ENCODE measurements at places on chromosomes 16 and 17.

DNA sequence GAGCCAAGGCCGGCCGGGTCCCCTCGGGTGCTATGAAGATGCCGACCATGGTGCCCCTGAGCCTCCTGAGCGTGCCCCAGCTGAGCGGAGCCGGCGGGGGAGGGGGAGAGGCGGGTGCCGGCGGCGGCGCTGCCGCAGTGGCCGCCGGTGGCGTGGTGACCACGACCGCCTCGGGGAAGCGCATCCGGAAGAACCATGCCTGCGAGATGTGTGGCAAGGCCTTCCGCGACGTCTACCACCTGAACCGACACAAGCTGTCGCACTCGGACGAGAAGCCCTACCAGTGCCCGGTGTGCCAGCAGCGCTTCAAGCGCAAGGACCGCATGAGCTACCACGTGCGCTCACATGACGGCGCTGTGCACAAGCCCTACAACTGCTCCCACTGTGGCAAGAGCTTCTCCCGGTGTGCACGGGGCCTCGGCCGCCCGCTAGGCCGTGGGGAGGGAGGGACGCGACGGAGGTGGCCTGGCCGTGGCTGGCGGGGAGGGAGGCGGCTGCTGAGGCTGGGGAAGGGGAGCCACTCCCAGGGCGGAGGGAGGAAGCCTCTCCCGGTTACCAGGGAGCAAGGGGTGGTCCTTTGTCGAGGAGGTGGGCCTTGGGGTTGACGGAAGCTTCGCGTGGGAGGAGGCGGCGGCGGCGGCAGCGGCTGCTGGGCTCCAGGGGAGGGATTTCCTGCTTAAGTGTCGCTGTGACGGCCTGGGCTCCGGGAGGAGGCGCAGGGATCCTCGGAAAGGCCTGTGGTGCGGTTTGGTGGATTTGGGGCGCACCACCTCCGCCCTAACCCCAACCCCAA lies 1.3 kb downstream of the MAZ start:
- DNase-seq: peak; percentile 78

GRCh38 chr17:42845556-42845917 lies 1.2 kb downstream of the AOC2 start:
- DNase-seq: no peak

DNA sequence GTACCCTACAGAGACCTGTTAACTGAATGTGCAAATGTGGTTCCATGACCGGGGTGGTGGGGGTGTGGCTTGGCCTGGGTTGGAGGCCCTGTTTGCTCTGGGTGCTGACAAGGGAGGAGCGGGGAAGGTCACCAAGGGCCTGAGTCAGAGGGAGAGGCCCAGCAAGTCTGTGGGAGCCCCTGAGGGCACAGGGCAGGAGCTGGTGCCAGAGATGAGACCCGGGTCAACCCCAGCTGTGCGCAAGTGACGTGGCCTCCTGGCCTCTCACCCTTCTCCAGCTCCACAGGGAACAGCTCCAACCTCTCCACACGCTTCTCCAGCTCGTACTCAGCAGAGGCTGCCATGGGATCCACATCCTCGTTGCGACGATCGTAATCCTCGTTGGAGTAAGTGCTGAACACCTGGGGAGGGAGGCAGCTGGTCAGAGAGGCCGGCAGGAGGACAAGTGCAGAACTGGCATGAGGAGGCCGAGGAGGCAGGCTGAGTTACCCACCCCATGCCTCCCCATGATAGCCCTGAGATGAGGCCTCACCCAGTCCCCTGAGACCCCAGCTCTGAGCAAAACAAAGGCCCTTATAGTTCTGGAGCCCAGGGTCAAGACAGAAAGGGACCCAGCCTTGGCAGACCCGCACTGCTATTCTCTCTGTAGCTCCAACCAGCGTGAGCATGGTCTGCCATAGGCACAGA lies 5.5 kb downstream of the PPP1R9B start:
- no peak for DNase-seq

- no peak for DNase-seq
Measured at GRCh38 chr17:40539711-40540411, 25.4 kb downstream of the CCR7 start.

GRCh38 chr16:28975158-28975599 lies 601 bp downstream of the SPNS1 start:
- no peak for DNase-seq

DNA sequence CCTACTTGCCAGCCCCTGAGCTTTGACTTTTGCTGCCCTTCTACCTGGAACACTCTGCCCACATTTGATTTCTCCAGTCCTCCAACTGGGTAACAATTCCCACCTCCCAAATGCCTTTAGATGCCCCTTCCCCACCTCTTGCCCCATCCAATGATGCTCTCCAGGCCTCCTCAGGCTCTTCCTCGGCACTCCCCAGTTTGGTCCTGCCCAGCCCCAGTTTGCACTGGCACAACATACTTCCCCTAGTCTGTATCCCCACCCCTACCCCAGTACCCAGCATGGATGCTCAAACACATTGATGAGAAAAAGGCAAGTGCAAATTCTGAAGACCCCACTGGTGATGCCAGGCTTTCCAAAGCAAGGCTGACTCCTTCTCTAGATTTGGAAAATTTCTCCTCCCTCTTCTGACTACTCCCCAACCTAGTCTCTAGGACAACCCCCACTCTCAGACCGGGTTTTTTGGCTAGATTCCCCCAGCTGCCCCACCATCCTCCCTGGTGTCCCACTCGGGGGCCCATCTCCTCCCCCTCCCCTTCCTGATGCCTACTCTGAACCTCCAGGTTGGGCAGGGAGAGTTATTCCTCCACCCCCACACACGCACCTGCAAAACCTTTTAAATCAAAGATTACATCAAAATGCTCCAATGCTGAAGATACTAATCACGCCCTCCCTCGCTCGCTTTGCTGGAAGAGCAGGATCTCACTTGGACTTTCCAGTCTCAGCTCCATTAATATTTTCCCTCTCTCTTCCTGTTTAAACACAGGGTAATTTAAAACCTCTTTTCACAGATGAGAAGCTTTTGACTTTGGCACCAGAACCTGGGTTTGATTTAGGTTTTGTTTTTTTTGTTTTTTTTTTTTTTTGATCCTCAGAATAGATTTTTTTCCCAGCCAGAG lies 94.9 kb downstream of the TMEM132E start:
- DNase-seq: no peak

DNA sequence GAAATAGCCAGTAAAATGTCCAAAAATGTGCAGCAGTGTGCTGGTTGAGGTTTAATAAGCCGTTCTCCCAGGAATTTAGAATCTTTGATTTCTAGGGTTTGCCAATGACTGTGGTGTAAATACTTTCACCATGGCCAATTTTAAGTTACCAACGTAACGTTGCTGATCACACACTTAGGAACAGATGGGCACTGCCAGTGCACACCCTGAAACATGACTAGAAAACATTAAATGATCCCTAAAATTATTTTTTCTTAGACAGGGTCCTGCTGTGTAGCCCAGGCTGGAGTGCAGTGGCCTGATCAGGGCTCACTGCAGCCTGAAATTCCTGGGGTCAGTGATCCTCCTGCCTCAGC lies 3.2 kb downstream of the CA5A start:
- no peak for DNase-seq

DNA sequence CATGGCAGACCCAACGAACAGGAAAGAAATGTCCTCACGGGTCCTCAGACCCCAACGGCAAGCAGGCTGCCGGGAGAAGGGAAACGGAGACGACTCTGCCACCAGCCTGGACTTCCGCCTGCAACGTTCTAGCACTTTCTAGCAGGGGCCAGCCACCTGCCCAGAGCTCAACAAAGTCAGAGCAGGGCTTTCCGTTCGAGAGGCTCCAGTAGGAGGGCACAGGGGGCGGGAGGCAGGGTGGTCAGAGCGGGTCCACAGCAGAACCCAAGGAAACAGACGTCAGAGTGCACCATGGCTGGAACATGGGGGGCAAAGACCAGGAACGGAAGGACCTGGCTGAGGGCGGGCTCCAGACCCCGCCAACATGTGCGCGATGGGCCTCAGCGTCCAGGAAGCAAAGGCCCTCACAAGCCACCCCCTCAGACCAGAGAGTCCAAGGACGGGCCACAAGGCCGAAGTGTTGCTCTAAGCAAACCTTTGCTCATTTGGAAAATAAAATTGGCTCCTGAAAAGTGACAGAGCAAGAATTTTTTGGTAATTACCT lies 29.4 kb upstream of the C16orf95 start:
- no peak for DNase-seq

DNA sequence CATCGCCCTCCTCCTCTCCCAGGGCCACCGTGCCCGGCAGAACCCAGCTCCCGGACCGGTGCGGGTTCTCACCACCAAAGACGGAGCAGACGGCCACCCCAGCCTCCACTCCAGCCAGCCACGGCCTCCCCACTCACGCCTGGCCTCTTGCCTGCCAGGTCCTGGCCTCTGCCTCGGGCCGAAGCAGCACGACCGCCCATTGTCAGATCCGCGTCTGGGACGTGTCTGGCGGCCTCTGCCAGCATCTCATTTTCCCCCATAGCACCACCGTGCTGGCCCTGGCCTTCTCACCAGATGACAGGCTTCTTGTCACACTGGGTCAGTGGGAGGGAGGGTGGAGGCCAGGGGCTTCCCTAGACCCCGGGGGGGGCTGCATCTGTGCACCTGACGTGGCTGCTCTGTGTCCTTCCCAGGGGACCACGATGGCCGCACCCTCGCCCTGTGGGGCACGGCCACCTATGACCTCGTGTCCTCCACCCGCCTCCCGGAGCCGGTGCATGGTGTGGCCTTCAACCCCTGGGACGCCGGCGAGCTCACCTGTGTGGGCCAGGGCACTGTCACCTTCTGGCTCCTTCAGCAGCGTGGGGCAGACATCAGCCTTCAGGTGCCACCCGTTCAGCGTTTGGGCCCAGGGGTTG lies 6.6 kb upstream of the RHOT2 start:
- no peak for DNase-seq

- DNase-seq: no peak
Measured at GRCh38 chr16:52090080-52090479, 456.9 kb downstream of the TOX3 start.

DNA sequence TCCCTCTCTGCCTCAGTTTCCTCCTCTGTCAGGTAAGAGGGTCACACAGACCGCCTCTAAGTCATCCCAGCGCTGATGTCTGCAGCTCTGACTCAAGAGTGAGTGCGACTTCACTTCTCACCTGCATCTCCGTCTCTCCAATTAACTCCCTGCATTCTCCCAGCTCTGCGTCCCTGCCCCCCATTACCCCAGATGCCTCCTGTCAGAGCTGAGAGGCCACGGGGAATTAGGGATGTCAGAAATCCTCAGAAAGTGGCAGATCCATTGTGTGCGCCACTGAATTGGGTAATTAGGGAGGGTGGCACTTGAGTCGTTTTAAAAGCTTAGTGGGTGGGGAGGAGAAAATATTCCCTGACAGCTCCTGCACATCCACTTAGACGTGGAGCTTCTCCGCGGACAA lies 885.4 kb upstream of the EEF2KMT start:
- no peak for DNase-seq

DNA sequence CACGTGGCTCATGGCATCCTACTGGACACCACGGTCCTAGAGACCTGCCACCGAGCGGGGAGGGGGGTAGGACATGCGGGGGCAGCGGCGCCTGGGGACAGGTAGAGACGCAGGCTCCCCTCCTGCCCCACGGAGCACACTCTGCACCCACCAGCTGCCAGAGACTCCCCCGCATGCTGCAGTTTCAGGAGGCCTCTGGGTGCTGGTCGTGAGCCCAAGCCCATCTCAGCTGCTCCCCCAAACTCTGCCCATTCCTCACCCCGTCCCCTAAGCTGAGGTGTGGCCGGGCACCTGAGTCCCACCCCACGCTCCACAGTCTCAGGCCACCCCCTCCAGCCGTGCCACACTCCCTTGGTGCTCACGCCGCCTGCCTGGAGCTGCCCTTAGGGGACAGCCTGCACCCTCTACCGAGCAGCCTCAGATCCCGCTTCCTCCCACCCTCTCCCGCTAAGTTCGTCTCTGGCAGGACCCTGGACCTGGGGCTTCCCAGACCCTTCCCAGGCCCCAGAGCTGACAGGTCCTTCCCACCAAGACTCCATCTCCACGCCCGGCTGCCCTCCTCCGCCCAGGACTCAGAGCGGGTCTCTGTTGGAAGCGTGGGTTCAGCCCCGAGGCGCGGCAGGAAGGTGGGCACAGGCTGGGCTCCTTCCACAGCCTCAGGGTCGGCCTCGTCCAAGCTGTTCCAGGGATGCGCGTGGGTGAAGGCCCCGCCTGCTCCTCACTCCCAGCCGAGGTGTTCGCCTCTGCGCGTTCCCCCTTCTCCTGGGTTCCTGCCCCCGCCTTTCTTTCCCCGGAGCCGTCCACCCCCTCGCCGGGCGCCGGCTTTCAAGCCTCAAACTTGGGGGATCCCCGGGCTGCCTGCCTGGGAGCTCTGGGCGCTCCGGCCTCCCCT lies 1.3 kb downstream of the RAB40B start:
- no peak for DNase-seq

All from CD8-positive, alpha-beta T cell (primary cell).